Heart right ventricle (tissue), 16 donors: ENCODE measurements at places on chromosomes 16 and 17. TPM values are rescaled to one million over a fixed set of nuclear protein-coding genes. Genes with fewer than 3 reads are reported as not detected.

Gene ASPA
- 2.7 TPM for total RNA-seq

Gene ZNF200
- 7.5 TPM for total RNA-seq

Gene FBF1
- 2.7 TPM for total RNA-seq

Gene ZFP1
- 4.2 TPM for total RNA-seq

Gene ZNF287
- total RNA-seq, result 14.6 TPM

Gene CA4
- 15.4 TPM for total RNA-seq

Gene PEMT
- total RNA-seq, result 21.3 TPM
